Neural crest cell (in vitro differentiated cells): ENCODE measurements at places on chromosomes 6 and 20.
A peak's percentile ranks its signal among the peaks of the same experiment; 100 is the strongest.

DNA sequence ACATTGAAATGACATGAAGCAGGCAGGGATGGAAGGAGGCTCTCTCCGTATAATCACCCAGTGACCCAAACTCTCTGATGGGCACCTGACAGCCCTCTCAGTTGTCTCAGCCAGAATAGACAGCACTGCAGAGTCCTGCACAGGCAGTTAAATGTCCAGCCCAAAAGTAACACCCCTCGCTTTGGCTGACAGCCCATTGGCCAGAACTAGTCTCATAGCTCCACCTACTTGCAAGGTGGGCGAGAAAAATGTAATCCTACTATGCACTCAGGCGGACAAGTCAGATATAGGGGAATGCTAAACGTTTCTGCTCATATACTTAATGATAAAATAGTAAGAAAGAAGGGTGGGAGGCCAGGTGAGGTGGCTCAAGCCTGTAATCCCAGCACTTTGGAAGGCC, 393.5 kb upstream of the JARID2 start:
- DNase-seq = no peak

- DNase-seq = peak; percentile 10
These were observed 1.7 kb downstream of the PHF10 start for GRCh38 chr6:169722362-169723199.

DNA sequence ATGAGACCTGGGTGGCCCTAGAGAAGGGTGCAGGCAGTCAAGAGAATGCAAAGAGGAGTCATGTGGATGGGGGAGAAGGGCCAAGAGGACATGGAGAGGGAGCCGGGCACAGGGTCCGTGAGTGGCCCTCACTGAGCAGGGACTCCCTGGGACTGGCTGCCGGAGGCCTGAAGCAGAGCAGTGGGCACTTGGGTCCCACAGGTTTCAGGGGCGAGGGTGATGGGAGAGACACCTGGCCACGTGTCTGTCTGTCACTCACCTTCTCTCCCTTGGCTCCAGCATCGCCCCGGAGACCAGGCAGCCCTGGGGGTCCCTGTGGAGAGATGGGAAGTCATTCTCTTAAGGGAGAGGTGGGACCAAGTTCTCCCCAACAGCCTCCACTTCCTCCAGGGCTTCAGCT, 25.5 kb downstream of the COL11A2 start:
- no peak for DNase-seq

DNA sequence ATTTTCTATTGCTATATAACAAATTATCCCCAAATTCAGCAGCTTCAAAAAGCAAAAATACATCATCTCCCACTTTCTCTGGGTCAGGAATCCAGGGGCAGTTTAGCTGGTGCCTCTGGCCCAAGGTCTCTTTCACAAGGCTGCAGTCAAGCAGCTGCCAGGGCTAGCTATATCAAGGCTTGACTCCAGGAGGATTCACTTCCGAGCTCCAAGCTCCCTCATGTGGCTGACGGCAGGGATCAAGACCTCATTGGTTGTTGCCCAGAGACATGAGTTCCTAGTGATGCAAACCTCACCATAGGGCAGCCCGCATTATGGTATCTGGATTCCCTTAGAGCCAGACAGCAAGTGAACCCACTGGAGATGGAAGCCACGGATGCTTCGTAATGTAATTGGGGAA, 1.3 kb upstream of the VNN1 start:
- peak; percentile 16 for DNase-seq

DNA sequence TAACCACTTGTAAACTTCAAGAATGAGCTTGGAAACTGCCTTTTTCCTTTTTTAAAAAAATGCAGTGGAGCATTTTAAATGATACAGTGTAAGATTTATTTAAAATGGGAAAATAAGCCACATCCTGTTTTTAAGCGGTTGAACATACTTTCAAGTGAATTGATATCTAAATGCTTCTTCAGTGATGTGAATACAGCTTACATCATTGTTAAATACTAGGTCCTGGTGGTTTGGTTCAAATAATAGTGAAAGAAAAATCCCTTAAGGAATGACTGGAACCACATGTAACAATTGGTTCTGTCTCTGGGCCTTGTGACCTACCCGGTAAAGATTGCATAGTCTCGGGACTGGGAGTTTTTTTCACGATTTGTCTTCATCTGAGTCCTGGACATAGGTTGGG, 44.2 kb downstream of the BMP6 start:
- no peak for DNase-seq

DNA sequence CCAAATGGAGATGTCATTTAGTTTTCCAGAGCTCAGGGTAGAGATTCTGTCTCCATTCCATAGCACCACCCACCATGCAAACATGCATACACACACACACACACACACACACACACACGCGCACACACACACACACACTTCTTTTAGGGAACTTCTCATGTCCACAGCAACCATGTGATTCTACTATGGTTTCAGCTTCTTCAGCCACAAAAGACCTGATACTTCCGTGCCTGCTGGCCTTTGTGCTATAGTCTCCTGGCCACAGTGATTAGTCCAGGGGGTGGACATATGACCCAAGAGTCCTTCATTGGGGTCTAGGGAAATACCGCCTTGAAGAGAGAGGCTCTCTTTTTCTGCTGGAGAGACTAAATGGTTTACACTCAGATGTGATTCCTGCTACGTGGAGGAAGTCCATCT, 53.5 kb downstream of the CARMIL1 start:
- no peak for DNase-seq

GRCh38 chr20:19018881-19019280, 193.6 kb upstream of the SLC24A3 start:
- DNase-seq = no peak

GRCh38 chr6:29597184-29597583, 12.3 kb downstream of the OR2H2 start:
- DNase-seq = no peak

- peak; percentile 48 for DNase-seq
These were observed 34.1 kb upstream of the HLA-DQB1 start for GRCh38 chr6:32700391-32701040.

DNA sequence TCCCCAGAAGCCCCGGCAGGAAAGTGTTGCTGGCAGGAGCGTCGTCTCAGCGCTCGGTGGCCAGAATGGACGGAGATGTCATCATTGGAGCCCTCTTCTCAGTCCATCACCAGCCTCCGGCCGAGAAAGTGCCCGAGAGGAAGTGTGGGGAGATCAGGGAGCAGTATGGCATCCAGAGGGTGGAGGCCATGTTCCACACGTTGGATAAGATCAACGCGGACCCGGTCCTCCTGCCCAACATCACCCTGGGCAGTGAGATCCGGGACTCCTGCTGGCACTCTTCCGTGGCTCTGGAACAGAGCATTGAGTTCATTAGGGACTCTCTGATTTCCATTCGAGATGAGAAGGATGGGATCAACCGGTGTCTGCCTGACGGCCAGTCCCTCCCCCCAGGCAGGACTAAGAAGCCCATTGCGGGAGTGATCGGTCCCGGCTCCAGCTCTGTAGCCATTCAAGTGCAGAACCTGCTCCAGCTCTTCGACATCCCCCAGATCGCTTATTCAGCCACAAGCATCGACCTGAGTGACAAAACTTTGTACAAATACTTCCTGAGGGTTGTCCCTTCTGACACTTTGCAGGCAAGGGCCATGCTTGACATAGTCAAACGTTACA, 817 bp downstream of the GRM1 start:
- no peak for DNase-seq

DNA sequence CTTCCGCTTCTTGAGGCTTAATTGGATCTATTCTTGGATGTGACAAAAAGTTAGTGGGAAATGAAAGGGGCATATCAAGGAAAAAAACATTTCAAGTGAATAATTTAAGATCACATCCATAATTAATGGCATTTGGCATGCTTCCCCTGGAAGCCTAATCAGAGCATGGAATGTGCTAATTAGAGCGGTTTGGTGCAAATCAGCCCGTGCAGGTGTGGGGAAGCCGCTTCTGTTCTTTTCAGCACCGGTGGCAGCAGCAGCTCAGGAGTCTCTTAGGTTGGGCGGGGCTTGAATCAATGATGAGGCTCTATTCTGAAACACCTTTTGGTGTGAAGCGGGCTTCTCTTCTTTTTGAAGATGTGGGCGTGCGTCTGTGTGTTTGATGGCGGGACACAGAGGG, 301.2 kb downstream of the LRFN2 start:
- DNase-seq = no peak

- DNase-seq = no peak
These were observed 20.6 kb downstream of the RBCK1 start for GRCh38 chr20:428658-429200.

- DNase-seq = no peak
These were observed 233.7 kb downstream of the THBS2 start for GRCh38 chr6:169019727-169020491.

GRCh38 chr6:10964684-10965083, 77.8 kb downstream of the SYCP2L start:
- no peak for DNase-seq

GRCh38 chr20:50659975-50660670, 31.2 kb downstream of the RIPOR3 start:
- no peak for DNase-seq

- DNase-seq = no peak
These were observed 9.1 kb upstream of the SNX9 start for GRCh38 chr6:157813750-157814455.

DNA sequence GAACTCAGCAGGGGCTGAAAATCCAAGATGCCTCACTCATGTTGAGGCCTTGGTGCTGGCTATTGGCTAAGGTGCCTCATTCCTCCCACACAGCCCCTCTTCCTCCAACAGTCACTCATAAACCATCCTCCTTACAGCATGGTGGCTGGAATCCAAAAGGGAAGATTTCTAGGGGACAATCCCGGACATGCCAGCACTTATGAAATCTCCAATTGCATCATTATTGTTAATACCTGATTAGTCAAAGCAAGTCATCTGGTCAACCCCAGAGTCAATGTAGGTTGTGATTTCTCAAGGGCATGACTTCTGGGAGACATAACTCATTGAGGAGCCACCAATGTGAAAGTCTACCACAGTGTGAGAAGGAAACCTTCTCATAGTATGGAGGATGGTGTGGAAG, 506.6 kb upstream of the NOX3 start:
- no peak for DNase-seq

- DNase-seq = no peak
These were observed 3.3 kb downstream of the EFHC1 start for GRCh38 chr6:52423448-52423847.

DNA sequence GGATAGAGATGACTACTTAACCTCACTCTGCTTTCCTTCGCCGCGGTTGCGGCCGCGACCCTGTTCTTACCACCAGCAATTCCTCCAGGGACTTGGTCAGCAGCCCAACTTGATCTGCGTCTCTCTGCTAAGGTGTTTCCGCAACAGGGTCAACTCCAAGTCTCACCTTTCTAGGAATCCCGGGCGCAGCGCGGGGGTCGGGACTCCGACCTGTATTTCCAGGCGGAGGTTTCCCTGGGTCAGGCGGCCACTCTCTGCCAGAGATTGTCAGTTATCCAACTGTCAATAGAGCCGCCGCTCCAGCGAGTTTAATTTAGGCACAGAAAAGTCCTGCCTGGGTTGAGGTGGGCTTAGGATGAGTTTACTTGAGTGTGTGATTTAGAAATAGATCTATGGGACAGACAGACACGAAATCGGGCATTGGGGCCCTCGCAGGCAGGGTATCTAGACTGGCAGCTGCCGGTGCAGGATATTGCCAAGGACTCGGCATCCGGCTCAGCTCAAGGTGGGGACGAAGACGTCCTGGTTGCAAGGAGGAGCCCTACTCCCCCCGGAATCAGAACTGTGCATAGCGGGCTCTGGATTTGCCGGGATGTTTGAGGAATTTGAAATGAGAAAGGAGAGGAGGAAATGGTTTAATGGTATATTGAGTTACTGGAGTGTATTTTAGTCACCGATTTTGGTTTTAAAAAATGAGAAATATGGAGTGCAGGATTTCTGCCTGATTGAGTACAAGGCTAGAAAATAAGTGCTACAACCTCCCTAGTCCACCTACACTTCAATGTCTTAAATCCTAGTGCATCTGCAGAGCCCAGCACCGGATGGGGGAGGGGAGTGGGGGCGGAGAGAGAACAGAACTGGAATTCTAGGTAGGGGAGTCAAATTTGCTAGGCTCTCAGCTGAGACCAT, 23.7 kb downstream of the POM121L2 start:
- DNase-seq = no peak

DNA sequence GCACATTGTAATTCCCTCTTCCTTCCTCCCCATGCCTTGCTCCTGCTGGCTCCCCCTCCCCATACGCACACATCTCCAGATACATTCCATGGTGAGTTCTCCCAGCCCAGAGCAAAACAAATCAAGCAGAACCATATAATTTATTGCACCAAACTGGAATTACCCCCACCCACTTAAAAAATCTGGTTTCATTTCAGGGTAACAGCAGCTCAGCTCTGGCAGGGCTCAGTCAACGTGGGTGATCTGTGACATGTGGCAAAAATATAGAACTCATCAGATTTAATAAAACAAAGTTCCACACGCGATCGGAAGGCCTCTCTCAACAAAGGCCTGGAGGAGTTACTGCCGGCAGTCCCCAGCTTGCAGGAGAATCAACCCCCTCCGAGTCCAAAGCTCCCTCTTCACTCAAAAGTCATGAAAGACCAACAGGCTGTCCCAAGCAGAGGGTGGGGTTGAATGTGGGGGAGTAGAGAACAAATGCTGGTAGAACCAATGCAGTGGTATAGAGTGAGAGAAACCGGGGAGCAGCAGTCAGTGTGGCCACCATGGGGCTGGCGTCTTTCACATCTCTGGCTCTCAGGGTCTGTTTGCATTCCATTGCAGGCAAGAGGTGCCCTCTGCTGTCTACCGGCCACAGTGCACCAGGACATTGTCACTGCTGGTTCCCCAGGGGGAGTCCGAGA, 323.3 kb upstream of the NT5E start:
- DNase-seq = peak; percentile 43

DNA sequence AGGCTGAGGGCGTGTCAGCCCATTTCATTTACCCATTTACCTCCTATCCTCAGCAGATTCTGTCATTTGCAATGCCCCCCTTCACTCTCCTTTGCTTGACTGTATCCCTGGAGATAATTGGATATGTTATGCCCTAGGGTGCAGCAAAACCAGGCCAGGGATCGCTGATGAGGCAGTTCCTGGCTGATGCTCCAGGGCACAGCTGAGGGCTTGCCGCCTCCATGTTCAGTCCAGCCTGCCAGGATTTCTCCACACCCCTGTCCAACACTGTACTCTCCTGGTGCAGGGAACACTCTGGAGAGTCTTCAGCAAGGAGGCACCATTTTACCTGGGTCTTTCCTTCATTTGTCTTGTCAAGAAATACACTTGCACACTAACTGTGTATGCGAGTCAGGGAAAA, 532.1 kb upstream of the CHD6 start:
- DNase-seq = no peak

DNA sequence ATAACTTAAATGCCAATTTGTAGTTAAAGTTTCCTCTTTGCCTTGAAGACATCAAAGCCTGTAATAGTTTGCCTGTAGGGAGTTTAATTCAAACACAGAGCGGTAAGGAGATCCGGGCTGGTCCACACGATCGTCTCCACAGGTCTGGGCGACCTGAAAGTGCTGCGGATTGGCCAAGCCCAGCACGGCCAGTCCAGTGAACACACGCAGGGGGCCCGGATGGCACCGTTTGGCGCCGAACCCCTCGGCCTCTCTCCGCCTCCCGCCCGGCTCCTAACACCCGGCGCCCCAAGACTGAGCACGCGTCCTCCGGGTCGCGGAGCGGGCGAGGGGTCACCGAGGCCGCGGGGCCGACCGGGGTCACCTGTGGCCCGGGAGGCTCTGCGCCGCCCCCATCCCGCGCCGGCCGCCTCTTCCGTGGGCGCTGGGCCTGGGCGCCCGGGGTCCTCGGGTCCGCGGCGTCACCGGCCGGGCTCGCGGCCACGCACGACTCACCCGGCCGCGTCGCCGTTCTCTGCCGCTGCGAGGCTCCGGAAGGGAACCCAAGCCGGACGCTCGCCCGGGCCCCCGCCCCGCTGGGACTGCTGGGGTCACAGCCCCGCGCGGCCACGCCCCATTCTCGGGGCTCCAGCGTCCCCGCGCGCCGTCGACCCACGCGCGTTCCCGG, 481 bp downstream of the SERPINB6 start:
- no peak for DNase-seq
